ENCODE measurements at places on chromosomes 2 and 18.

DNA sequence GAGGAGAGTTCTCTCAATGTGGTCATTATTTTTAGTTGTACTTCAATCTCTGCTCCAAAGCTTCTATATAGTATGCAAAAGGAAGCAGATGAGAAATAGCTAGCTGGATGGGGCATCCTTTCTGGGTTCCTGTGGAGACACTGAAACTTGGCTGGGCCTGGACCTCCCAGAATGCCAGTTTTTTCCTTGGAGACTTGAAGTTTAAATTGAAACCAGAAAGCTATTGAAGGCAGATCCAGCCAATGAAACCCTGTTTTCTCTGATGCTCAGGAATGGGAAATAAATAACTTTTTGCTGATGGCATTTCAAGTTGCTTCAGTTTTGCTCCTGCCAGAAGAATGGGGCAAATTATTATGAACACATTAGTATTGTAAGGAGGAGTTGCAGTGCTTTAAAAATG lies 2.9 kb downstream of the SETBP1 start:
- DNase-seq: no peak

GRCh38 chr2:23009545-23010149 lies 375.3 kb upstream of the KLHL29 start:
- peak; percentile 1 for DNase-seq

DNA sequence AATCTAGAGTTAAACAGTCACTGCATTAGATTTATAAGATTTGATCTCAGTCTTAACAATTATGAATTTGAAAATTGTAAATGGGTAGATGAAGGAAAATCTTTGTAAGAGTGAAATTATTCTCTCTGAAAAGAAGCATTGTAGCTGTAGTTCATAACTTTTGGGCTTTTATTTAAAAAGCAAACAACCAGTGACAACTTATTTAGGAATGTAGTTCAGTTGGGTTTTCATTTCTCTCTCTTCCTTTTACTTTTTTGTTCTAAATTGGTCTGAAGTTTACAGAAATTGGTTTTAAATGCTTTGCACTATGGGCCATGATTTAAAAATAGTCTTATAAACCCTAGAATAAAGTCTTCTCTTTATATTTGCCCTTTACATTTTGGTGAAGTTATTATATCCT lies 296.6 kb downstream of the GULP1 start:
- DNase-seq: no peak

DNA sequence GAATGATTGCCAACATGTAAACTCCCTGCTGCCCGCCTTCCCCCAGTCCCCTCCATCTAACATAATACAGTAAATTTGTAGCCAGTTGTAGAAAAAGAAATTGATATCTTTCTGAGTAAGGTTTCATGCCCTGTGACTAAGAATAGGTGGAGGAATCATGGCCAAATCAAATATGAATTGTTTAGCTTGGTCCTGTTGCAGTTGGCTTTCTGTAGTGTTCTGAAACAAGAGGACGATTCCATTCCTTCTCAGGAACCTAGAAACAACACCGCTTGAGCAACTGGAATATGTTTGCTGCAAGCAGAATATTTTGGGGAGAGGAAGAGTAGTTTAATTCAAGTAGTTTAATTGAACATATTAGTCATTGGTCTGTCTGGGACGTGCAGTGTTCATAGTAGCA lies 7.0 kb upstream of the DRC1 start:
- DNase-seq: no peak

GRCh38 chr18:25538175-25538922 lies 186.4 kb upstream of the ZNF521 start:
- no peak for DNase-seq

DNA sequence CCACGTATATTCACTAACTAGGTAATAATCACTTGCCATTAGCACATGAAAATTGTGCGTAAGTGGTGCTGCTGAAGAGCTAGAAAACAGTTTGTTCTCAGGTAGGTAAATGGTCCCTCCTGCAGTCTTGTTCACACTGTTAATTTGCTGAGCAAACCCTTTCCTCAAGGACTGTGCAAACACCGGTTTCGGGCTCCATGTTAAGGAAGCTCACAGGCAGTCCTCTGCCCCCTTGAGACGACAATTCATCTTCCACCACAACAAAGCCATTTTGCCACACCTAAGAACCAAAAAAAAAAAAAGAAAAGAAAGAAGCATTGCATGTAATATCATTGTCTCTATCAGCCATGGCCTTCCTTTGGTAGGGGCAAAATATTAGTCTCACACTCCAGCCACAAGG lies 193.9 kb downstream of the BCL11A start:
- no peak for DNase-seq

DNA sequence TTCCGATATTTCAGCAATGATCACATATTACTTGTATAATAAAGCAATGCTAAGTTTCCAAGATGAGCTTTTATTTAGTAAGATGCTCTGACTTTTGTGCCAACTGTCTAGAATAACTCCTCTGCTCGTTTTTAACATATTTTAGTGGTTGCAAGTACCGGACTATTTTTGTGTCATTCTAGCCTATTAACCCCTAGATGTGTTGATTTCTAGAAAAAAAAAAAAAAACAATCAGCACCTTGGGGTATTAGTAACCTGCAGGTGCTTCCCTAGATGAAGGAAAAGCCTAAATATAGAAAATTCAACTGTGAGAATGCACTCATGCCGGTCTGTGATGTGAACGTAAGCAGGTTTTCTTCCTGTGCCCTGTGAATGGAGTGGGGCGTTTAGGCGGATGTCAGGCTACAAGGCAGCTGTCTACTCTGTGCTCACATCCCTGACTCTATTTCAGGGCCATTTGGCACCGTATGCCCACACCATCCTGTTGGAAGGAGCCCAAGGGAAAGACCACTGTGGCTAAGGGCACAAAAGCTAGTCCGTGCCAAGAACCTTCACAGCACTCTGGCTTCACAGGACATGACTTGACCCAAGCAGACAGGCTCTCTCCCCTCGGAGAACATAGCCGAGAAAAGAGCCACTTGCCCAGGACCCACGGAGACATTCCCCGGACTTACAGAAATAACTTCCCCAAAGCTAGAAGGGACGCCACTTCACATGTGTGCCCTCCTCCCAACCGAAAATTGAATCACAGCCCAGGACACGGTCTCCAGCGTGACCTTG lies 60.9 kb upstream of the AGAP1 start:
- DNase-seq: peak; percentile 91

GRCh38 chr2:10499911-10500521 lies 51.9 kb upstream of the ODC1 start:
- DNase-seq: peak; percentile 29

DNA sequence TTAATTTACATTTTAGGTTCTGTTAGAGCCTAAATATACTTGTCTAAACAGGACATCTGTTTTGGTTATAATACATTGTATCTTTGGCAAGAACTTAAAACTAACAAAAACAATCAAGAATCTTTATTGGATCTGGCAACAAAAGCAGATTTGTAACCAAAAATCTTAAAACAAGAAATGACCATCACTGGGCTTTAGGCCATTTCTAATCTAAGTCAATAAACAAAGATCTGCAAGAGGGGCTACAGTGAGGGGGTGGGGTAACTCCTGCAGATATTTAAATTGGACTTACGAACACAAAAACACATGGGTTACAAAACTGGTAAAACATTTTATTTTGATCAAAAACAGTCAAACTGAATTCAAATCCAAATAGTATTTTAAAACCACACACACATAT lies 77.3 kb downstream of the SRBD1 start:
- DNase-seq: no peak

GRCh38 chr2:44150473-44150872 lies 18.2 kb upstream of the PPM1B start:
- DNase-seq: no peak

DNA sequence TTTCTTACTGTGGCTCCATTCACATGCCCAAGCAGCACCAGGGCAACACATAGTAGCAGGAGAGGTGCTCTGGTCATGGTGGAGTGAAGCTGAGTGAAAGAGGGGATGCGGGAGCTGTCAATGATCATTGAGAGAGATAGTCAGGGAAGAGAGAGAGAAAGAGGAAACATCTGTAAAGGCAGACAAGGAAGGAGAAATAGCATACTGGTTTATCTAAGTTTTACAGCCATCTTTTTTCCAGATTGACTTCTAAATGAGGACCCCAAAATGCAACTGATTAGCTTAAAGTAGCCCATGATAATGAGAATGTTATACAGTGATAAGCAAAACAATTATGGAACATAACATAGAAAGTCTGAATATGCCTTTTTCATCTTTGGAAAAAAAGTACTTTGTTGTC lies at the start of gene C2orf66:
Gene C2orf66, minus strand, starts transcription at position 96 of the 400 bp plus-strand sequence. Its CDS starts 19 bp downstream, at position 77.
- DNase-seq: no peak

GRCh38 chr2:84782717-84783442 lies 98.0 kb downstream of the TRABD2A start:
- DNase-seq: no peak

DNA sequence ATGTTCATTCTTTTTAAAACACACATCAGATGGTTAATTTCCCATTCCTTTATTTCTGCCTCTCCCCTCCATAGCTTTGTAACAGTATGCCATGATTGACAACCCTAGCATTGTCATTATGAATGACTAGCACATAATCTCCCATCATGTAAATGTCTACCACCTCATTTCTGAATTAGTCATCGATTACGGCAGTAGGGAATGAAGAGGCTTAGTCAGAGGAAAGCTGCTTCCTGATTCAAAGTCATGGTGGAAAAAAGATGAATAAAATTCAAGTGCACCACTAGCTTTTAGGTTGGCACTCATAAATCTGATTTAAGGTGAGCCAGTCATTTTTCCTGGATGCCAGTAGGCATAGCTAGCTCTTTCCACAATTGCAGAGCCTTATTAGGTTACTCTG lies 19.1 kb upstream of the ACMSD start:
- DNase-seq: no peak

DNA sequence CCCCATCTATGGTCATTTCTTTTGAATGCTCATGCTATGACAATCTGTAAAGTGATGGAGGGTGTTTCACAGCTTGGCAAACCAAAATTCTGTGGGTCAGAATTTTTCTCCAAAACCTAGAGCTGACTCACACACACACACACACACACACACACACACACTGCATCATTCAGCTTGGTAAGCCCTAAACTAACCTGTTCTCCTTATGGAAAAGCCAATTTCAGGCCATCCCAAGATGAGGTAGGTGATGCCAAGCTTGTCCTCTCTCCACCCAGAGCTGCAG lies 45.0 kb upstream of the NRP2 start:
- DNase-seq: no peak

GRCh38 chr2:196990788-196991461 lies 64.4 kb upstream of the PGAP1 start:
- DNase-seq: no peak

GRCh38 chr2:18404708-18405107 lies 155.7 kb downstream of the RDH14 start:
- no peak for DNase-seq

DNA sequence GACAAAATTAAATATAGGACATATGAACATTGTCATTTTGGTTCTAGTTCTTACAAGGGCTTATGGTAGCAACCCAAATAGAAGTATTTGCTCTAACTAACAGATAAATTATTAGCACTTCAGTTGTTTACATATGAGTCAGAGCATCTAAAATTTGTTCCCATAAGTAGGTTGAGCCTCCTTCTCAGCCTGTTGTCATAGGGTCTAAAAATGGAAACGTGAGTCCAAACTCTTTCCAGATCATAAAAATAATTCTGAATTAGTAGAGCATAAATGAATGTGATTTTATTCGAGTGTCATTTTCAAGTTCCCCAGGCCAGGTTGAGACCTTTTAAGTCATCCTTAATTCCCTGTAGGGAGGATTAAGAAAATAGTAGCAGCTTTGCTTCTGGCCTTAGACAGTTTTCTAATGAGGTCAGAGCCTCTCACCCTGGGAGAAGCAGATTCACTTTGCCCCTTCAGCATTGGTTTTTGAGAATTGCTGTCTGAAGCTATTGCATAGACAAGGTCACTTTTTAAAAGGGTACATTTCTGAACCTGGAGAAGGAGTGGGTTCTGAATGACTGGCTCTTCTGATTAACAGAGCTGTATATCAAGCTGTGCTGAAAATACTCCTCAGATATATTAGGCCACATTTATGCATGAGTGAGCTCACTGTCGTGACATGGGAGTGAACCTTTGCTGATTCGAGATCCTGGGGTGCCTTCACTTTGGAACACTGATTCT lies 164.3 kb downstream of the NEDD4L start:
- peak; percentile 65 for DNase-seq

DNA sequence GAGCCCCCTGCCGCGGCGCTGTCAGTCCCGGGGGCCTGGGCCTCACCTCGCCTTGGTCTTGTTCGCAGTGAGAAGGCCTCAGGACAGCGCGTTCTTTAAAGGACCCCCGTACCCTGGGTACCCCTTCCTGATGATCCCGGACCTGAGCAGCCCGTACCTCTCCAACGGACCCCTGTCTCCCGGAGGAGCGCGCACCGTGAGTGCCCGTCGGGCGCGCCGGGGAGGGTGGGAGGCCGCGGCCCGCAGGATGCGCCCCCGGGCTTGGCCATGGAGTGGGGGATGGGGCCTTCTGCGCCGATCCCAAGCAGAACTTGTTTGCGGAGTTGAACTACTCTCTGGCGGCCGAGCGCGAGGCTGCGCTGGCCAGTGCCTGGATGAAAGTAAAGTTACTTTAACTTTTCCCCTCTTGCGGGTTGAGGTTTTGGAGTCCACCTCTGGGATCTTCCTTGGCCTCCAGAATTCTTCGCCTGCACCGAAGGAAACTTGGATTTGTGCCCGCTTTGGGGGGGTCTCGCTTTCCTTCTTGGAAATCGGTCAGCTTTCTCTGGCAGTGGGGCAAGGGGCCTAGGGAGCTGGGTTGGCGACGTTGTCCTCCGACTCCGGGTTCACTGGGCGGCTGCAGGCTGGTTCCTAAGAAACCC lies 1.2 kb downstream of the TCF7L1 start:
- DNase-seq: peak; percentile 22

DNA sequence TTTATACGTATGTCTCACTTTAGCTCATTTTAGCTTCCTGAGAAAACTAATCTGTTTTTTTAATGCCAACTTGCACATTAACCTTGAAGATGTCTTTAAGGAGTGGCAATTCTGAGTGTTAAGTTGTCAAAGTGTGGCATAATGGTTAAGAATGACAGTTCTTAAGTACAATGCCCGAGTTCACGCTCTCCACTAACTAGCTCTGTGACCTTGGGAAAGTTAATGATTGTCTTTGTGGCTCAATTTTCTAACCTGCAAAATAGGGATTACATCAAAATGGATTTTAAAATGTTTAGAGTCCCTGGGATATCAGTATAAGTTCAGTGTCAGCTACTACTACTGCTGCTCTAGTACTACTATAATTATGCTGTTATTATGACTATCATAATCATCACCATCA lies 409.7 kb downstream of the SOCS6 start:
- no peak for DNase-seq

DNA sequence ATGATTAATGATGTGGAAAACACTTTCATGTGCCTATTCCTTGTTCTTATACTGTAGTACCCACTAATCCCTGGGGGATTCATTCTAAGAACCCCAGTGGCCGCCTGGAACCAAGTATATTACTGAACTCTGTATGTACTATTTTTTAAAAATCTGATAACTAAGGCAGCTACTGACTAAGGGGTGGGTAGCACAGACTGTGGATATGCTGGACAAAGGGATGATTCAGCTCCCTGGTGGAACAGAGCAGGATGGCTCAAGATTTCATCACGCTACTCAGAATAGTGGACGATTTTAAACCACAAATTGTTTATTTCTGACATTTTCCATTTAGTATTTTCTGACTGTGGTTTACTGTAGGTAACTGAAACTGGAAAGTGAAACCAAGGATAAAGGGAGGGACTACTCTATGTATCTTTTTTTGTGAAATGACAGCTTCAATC lies 41.8 kb upstream of the CDC42EP3 start:
- peak; percentile 70 for DNase-seq
